IMR-90 (cell line): ENCODE measurements at places on chromosomes 6 and 20. TPM values are rescaled to one million over a fixed set of nuclear protein-coding genes. Genes with fewer than 3 reads are reported as not detected.

GRCh38 chr20:3663031-3663701 lies at the start of gene GFRA4:
GFRA4 (minus strand) TSS chr20:3663399; CDS start chr20:3663399, 0 bp downstream.
- no peaks in the 10 kb centered on the region for H3K36me3 ChIP-seq
- DNase-seq, result no peak
- H3K27me3 ChIP-seq, result peaks cover 55% of the 10 kb centered on the region
- no peaks in the 10 kb centered on the region for H3K4me1 ChIP-seq

DNA sequence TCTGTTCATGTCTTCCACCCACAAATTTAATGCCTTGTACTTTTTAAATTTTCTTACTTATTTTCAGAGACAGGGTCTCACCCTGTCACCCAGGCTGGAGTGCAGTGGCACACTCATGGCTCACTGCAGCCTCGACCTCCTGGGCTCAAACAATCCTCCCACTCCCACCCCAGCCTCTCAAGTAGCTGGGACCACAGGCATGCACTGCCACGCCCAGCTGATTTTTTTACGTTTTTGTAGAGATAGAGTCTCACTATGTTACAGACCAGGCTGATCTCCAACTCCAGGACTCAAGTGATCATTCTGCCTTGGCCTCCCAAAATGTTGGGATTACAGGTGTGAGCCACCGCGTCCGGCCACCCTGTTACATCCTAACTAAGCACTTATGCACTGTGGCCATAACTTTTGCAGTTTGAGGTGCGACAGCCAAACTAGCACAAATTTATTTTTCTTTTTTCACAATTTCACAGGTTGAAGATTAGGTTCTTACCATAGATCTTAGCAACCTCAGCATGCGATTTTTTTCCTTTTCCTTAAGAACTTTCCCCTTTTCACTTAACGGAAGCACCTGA lies 92.1 kb downstream of the EPB41L2 start:
- DNase-seq, result no peak
- H3K36me3 ChIP-seq, result no peaks in the 10 kb centered on the region; the same call in 1 of the 2 replicates
- peaks cover 23% of the 10 kb centered on the region for H3K4me1 ChIP-seq
- no peaks in the 10 kb centered on the region for H3K27me3 ChIP-seq
- no peak overlapping the region for H3K4me3 ChIP-seq
- H3K27ac ChIP-seq, result peak overlapping the region; percentile 64; the same call in 1 of the 2 replicates

DNA sequence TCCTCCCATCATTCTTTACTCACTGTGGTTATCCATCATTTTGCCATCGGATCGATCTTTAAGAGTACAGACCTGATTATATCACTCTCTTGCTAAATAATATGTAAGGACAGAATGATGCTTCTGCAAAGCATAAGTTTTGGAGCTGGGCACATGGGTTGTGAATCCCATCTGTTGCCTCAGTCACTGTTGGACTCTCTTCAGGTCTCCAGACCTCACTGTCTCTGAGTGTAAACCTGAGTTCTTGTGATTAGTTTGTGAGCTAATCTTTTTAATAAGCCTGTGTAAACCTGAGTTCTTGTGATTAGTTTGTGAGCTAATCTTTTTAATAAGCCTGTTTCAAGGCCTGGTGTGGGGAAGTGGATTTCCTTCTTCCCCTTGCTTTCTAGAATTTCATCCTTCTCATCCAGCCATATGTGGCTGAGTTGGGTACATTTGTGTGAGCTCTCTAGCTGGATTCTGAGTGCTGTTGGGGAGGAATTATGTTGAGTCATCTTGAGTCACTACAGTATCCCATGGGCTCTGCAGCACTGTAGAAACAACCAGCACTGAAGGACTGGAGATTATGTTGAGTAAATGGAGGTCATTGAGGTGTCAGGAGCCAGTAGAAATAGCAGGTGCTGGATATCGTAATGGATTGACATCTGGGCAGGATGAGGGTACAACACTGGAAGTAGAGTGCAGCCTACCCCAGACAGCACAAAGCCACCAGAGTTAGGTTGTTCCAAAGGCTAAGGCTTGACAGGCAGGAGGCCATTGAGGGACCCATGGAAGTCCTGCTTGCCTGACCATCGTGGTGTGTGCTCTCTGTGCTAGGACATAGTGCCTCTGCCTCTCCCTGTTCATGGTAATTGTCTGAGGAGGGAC lies 52.4 kb downstream of the SCAND1 start:
- peaks cover 15% of the 10 kb centered on the region for H3K4me1 ChIP-seq
- H3K27ac ChIP-seq, result peak overlapping the region; percentile 57
- DNase-seq, result peak; percentile 97
- no peak overlapping the region for H3K4me3 ChIP-seq
- H3K36me3 ChIP-seq, result peaks cover 14% of the 10 kb centered on the region
- no peaks in the 10 kb centered on the region for H3K27me3 ChIP-seq

DNA sequence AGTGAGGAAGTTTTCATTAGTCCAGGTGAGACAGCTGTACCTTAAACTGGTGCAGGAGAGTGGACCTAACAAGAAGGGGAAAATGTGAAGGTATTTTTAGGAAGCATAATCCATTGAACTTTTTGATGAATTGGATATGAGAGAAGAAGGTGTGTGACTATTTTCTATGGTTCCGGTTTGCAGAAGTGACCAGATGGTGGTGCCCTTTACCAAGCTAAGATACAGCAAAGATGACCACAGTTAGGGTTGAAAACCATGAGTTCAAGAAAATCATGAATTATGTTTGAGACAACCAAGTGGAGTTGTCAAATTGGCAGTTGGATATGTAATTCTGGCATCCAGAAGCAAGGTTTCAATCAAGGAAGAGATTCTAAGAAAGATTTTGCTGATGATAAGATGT lies 61.9 kb upstream of the NRSN1 start:
- DNase-seq, result no peak
- H3K4me3 ChIP-seq, result no peak overlapping the region
- no peaks in the 10 kb centered on the region for H3K4me1 ChIP-seq
- H3K36me3 ChIP-seq, result no peaks in the 10 kb centered on the region

Gene SIRPA
- total RNA-seq, result 9.7 and 9.9 TPM in 2 replicates
